RPMI7951 (cell line): ENCODE measurements at places on chromosomes 11 and 22. TPM values are rescaled to one million over a fixed set of nuclear protein-coding genes. Genes with fewer than 3 reads are reported as not detected.

- DNase-seq, result no peak
Observed at GRCh38 chr11:133718831-133719230, 126.5 kb downstream of the SPATA19 start.

- DNase-seq, result no peak
Observed at GRCh38 chr22:47695176-47695575, 932.7 kb downstream of the TBC1D22A start.

- no peak for DNase-seq
Observed at GRCh38 chr22:19783586-19784383, 23.2 kb downstream of the TBX1 start.

GRCh38 chr11:80748207-80748925 is 1307.5 kb upstream of the TENM4 start:
- DNase-seq, result no peak

- DNase-seq, result no peak
Observed at GRCh38 chr11:73034331-73034730, 107.8 kb downstream of the FCHSD2 start.

Gene KRTAP5-7
- not detected in 2 replicates for total RNA-seq

GRCh38 chr11:58807343-58807742 is 37.2 kb downstream of the GLYATL2 start:
- DNase-seq, result no peak

DNA sequence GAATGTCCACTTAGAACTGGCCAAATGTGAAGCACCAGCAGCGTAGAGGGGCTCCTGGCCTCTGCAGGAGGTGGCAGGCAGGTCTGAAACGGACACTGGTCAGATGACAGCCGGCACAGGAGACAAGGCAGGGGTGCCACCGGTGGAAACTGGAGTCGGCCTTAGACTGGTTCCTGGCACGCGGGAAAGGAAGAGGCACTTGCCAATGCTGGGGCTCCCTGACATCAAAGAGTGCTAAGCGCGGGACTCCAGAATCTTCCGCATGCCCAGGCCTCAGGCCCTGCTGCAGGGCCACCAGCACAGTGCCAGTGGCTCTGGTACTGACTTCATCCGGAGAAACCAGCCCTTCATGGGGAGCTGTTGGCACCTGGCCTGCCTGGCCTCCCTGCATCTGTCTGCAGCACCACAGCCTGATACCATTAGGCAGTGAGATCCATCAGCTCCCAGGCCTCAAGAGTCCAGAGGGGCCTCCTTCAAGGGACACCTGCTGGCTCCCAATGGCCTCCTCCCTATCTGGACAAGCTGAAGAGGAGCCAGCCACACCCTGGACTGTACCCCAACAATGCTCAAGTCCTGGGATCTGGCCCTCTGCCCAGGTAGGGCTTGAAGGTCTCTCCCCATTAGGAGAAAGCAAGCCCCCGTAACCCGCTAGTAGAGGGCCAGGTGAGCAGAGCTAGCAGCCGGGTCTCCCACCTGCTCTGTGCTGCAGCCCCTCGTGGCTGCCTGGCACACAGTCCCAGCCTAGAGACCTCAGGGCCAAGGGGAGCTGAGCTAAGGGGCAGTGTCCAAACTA is 29.7 kb upstream of the GNB1L start:
- no peak for DNase-seq

- DNase-seq, result no peak
Observed at GRCh38 chr22:22870577-22871404, 16.8 kb upstream of the IGLL5 start.

- no peak for DNase-seq
Observed at GRCh38 chr22:19626666-19627065, 87.6 kb upstream of the SEPTIN5 start.

DNA sequence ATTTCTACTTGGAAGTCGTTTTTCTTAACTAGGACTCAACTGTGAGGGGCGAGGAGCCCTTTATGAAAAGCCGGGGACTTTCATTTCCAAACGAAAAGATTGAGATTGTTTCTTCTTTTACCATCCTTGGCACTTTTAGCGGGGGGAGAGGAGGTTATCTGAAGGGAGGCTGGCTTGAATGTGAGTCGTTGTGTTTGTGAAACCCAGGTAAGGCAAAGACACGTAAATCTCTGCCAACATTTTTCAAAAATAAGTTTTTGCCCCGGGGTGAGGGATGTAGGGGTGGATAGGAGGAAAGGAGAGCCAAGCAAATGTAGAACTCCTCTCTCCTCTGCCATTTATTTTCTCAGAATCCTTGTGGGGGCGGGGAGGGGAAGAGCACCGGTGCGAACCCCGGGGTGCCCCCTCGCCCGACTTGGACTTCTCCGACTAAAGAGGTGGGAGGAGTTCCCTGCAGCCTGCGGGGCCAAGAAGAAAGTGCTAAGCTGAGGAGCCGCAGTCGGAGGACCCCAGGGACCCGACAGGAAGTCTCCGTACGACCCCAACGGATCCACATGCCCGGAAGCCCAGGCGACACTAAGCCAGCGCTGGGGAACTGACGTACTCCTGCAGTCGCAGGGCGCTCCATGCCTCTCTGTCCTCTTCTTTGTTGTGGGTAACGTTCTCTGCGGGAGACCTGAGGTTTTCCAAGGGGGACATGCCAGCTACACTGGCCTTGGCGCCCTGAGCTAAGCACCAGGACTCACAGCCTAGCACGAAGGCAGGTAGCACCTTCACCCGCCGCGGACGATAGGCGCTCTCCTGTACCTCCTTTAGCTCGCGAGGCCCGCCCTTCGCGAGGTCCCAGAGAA is 2.4 kb upstream of the WT1 start:
- no peak for DNase-seq

GRCh38 chr11:130451231-130452019 is 3.0 kb downstream of the ADAMTS15 start:
- peak; percentile 57 for DNase-seq

DNA sequence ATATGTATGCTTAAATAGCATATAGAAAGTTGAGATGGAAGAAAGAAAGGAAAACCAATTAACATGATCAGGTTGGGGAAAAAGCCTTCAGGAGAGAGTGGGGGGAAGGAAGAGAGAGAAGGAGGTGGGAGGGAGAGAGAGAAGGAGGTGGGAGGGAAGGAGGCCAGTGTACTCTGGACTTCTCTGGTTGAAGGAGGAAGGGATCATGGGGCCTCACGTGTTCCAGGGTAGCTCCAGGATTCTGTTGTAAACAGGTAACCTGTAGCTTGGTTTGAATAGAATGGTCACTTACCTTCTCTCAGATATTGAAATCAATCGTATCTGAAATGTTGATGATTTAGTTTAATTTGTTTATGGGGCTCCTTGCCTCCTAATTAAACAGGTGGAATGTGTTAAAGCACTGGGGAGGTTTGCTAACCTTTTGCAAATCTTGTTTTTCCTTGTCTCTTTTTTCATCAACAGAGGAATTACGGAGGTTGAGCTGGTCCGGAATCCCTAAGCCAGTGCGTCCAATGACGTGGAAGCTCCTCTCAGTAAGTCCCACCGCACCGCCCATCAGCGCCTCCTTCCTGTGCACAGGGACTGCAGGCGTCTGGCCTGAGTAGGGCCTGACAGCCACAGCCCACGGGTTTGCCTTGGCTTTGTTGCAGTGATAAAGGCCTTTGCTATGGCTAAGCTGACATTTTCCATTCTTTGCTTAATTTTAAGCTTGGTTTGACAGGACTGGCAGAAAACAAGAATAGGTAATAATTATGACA is 115.9 kb downstream of the TBC1D22A start:
- no peak for DNase-seq

GRCh38 chr11:133828871-133829270 is 16.4 kb downstream of the SPATA19 start:
- no peak for DNase-seq

DNA sequence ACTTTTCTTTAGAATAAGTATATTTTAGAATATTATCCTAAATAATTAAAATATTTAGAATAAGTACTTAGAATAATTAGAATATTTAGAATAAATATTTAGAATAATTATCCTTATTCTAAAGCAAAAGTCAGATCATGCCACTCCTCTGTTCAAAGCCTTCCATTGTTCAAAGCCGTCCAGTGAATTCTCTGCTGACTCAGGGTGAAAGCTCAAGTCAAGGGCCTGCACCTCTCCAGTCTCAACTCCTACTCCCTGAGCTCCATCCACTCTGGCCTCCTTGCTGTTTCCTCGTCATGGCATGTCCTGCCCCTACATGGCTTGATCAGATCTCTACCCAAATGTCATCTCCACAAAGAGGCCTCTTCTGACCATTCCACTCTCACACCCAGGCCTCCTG is 30.0 kb downstream of the PLEKHA7 start:
- DNase-seq, result no peak

Gene KCTD14
- 7.1 TPM in 2 replicates for total RNA-seq

DNA sequence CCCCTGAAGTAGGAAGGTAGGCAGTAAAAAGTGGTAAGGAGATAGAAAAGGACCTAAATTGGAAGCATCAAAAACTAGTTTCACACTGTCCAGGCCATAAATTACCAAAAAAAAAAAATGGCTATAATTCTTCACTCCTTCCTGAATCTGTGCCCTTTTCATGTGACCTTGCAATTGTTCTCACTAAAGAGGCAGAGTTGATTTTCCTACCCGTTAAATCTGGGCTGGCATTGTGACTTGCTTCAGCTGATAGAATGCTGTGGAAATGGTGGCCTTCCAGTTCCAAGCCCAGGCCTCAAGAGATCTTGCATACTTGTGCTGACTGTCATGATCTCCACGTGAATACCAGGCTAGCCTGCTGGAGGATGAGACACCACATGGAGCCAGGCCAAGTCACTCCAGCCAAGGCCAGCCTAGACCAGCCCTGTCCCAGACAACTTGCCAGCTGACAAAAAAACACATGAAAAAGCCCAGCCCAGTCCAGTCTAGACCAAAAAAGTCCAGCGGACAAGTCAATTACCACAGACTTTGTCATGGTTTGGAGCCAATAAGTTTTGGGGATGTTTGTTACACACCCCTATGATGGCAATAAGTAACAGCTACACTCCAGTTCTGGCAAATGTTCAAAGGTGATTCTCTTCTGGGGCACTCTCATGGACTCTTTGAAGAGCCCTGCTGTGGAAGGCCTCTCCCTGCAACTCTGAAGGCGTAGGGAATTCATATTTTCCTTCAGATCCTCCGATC is 51.4 kb upstream of the NUP50 start:
- DNase-seq, result peak; percentile 48

DNA sequence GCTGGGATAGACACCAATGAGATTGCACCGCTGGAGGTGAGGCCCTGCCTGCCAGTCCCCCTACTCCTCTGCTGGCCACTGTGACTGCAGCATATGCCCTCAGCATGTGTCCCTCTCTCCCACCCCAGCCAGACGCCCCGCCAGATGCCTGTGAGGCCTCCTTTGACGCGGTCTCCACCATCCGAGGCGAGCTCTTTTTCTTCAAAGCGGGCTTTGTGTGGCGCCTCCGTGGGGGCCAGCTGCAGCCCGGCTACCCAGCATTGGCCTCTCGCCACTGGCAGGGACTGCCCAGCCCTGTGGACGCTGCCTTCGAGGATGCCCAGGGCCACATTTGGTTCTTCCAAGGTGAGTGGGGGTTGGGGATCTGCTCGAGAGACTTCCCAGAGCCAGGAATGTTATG is 5.7 kb upstream of the SMARCB1 start:
- peak; percentile 83 for DNase-seq

DNA sequence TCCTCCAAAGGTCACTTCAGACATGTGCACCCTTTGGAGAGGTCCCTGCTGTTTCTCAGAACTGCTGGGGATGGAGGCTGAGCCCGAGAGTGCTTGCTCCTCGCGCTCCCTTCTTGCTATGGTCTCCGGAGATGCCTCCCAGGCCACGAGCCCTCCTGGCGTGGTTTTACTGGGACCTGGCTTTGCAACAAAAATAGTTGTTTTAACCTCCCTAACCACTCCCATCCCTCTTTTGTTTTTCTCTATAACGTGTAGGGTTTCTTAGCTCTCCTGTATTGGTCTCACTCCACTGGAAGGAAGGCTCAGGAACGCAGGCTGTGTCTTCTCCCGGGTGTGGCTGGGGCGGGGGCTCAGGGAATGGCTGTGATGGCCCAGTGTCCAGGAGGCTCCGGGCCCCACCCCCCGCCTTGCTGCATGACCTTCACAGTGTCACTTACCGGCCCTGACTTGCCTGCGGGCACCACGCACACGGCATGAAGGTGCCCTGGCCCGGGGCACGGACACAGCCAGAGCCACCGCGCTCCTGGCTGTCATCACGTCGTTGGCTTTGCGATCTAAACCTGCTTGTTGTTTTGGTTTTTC is 5.6 kb downstream of the PTDSS2 start:
- no peak for DNase-seq

Gene MN1
- 1.5 and 1.7 TPM in 2 replicates for total RNA-seq

GRCh38 chr11:6567371-6567745 is 36.1 kb downstream of the RRP8 start:
- DNase-seq, result no peak

- DNase-seq, result peak; percentile 81
Observed at GRCh38 chr11:86637988-86638387, 34.4 kb downstream of the ME3 start.
